GM19239 (cell line): ENCODE measurements at places on chromosomes 5 and 9.
A peak's percentile ranks its signal among the peaks of the same experiment; 100 is the strongest.

- no peak for DNase-seq
These were observed 20.3 kb upstream of the OSMR start for GRCh38 chr5:38825494-38825893.

DNA sequence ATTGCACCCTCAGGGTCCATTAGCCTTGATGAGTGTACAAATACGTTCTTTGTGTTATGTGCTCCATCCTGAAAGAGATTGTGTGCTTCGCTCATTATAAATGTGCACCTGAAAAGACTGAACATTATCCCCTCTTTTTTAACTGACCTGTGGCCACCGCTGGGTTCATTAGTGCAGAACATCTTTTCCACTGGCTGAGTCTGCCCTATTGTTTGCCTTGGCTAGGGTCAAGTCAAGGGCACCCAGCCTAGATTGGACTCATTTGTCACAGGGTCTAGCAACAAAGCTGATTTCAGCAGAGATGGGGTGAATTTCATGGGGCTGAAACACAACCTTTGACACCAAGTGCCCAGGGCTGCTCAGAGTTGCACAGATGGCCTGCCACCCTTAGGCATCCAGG, 764.1 kb upstream of the ARRDC3 start:
- DNase-seq: no peak

DNA sequence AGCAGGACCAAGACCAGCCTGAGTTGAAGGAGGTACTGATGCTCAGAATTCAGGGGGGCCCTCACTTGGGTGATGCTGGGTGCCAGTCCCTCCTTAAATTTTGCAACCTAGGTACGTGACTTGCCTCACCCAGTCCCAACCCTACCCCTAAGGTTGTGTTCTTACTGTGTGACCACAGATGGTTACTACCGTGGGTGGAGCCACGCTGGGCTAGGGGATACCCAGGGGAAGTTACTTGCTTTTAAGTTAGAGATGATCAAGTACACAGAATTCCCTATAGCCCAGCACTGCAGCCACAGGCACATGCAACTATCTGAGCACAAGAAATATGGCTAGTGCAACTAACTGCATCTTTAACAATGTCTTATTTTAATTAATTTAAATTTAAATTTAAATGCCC, 32.9 kb downstream of the NXNL2 start:
- DNase-seq: no peak

GRCh38 chr5:181187500-181188213, 17.3 kb downstream of the TRIM7 start:
- DNase-seq: no peak

DNA sequence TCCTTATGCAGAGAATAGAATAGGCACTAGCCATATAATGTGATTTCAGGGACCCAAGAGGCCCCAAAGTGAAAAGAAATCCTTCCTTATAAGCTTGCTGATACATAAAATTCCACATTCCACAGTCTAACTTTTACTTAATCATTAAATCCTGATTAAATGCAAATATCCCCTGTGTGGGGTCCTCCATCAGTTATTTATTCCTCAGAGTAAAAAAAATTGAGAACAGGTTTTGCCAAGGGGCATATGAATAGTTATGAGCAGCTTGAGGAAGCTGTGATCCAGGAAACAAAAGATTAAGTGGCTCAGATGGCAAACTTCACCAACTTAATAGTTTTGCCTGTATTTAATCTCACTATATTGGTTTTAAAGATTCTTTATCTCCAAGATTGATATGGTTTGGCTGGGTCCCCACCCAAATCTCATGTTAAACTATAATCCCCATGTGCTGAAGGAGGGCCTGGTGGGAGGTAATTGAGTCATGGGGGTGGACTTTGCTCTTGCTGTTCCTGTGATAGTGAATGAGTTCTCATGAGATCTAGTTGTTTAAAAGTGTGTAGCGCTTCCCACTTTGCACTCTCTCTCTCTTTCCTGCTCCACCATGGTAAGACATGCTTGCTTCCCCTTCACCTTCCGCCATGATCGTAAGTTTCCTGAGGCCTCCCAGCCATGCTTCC, 324.9 kb downstream of the NPR3 start:
- DNase-seq: no peak

- DNase-seq: no peak
These were observed 59.0 kb downstream of the LMX1B start for GRCh38 chr9:126672634-126673284.

DNA sequence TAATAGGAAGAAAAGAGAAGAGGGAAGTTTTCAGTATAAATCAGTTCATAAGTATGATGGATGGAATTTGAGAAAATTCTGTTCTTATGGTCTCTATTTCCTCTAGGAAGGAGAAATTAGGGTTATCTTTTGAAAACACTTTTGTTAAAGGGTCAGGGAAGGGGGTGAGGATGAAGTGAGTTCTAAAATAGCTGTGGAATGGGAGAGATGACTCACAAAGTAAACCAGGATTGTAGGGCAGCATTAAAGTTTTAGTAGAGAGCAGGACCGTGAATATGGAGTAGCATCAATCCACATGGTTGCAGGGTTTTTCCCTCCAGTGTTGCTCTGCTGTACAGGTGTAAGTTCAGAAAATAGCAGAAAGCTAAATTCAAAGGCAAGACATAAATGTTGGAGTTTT, 32.4 kb downstream of the MUSK start:
- DNase-seq: no peak

DNA sequence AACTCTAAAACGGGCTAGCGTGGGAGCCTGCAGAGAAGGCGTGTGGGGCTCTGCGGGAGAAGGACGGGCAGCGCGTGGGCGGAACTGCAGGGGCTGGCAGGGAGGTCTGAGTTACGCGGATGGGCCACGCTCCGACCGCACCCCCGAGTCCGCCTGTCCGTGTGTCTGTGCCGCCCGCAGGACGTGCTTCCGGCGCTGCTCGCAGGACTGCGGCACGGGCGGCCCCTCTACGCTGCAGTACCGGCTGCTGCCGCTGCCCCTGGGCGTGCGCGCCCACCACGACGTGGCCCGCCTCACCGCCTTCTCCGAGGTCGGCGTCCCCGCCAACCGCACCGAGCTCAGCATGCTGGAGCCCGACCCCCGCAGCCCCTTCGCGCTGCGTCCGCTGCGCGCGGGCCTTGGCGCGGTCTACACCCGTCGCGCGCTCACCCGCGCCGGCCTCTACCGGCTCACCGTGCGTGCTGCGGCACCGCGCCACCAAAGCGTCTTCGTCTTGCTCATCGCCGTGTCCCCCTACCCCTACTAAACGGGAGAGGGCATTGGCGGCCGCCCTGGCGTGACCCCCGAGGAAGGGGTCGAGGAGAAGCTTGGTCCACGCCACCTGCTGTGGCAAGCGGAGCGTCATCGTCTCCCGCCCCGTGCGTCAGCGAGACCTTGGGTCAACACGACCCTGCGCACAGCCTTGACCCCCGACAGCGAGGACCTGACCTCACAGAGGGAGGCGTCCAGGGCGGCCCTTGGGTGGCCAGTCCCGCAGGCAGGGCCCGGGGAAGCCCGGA, 11.4 kb upstream of the ASS1 start:
- DNase-seq: peak; percentile 54

GRCh38 chr5:52010454-52010853, 627.2 kb downstream of the ISL1 start:
- no peak for DNase-seq

GRCh38 chr9:33676746-33677505, 118.4 kb upstream of the PRSS3 start:
- peak; percentile 12 for DNase-seq

GRCh38 chr5:129461711-129462332, 1.7 kb downstream of the ADAMTS19 start:
- no peak for DNase-seq

DNA sequence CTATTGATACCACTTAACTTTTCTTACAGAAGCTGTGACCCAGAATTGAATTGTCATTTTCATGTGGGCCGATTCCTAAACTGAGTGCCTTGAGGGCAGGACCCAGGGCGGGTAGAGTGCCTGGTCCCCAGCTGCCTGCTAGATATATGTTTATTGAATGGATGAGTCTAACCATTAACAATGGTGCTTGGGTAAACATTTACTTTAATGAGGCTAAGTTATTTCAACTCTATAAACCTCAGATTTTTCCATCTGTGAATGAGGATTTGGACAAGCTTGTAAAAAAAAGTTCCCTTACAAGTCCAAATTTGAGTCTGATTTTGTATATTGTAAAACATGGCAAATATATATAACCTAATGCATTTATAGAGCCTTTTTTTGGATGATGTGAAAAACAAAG, 181.8 kb upstream of the ELL2 start:
- DNase-seq: no peak

GRCh38 chr5:83474161-83474796, 2.7 kb downstream of the VCAN start:
- DNase-seq: peak; percentile 37

DNA sequence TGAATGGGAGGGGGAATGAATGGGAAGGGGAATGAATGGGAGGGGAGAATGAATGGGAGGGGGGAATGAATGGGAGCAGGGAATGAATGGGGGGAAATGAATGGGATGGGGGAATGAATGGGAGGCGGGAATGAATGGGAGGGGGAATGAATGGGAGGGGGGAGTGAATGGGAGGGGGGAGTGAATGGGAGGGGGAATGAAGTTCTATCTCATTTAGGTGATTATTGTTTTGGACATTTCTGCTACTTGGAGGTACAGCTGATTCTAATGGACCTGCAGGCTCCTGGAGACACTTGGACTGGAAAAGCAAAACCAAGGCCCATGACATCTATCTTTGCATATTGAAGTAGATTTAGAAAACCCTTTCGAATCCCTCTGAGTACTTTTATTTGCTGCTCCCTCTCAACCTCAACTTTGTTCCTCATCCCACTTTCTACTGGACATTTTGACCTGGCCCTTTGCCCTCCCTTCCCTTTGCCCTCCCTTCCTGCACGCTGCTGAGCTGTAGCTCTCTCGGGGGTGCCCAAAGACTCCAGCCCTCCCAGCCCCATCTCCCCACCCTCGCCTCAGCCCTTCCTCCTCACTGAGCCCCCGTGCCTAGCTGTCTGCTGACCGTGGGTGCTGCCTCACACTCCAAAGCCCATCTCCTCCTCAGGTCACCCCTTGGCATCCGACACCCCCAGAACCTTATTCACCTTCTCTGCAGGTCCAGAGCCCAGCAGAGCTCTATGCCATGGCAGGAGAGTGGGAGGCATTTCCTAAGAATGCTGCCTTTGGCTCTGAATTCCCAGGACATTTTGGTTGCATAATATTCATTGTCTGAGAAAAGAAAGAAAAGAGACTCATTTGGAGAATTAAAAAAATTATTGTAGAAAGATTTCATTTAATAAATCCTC, 19.9 kb upstream of the LPCAT1 start:
- DNase-seq: no peak

DNA sequence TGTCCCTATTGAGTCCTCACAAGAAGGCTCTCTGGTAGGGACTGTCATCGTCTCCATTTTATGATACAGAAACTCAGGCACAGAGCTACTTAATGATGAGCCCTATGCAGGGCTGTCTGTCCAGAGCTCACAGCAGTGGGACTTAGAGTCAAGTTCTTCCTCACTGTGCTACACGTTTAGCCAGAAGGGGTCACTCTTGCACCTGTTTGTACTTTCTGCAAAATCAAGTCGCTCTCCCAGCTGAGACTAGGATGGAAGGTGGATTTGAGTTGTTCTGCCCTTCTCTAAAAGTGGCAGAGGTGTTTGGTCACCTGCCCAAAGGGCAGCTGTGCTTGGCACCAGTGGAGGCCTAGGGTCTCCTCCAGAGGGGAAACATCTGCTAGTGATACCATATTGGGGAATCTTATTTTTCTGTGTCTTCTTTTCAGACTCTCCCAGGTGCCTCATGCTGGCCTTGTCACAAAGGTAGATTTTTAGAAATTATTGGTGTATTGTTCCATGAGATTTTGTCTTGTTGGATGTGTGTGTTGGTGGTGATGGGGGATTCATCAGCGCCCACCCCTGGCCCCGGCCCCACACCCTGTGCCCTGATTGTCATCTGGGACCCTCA, 104.2 kb downstream of the PPARGC1B start:
- peak; percentile 50 for DNase-seq

- DNase-seq: no peak
These were observed 229.6 kb upstream of the IRX2 start for GRCh38 chr5:2981035-2981434.

DNA sequence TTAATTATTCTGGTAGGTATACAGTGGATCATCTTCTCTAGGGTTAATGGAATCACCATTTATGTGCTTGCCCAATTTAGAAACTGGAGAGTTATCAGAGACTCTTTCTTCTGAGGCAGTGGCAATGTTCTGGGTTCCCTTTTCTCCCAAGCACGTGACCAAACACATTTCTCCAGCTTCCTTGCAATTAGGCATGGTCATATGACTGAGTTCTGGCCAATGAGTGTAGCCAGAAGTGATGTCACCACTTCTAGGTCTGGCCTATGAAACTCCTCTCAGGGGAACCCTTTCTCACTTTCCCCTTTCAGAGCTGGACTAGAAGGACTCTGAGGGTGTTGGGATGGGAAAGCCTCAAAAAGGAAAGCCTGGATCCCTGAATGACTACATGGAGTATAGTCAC, 172.0 kb downstream of the NSG2 start:
- DNase-seq: no peak

DNA sequence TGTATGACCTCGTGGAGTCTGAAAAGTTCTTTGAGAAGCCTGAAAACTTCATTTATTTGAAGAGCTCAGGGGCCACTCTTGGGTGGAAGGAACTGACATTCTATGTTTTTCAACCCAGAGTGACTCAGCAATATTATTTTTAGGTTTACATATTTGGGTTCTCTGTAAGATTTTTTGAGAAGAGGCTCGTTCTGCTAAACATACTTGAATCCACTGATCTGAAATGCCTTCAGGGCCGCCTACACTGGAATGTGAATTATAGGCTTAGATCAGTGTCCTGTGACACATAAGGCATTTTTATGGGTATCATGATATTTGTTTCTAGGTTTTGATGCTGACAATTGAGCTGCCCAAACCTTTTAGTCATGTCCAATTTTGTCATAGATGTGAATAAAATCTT, 86.2 kb downstream of the PSAT1 start:
- DNase-seq: no peak

DNA sequence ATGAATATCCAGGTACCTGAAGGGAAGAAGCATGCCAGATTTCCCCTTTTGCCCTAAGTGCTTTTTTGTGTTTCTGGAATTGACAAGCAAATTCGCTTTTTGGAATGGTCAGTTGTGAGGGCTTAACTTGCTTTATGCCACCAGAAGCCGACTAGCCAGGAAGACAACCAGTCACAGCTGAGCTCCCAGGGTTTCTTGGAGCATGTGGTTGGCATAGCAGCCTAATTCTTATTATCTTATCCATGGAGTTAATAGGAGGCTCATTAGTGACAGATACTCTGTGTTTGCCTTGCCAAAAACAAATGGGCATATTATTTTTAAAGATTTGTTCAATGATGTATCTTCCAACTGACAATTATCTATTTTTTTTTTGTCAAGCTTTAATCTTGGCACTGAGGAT, 500.7 kb downstream of the PTPRD start:
- no peak for DNase-seq

- no peak for DNase-seq
These were observed 585.6 kb downstream of the PSAT1 start for GRCh38 chr9:78882481-78882880.
